ENCODE measurements at places on chromosomes 6 and 20.
A peak's percentile ranks its signal among the peaks of the same experiment; 100 is the strongest.

- DNase-seq = no peak
Observed at GRCh38 chr6:53432318-53433161, 83.8 kb upstream of the ELOVL5 start.

DNA sequence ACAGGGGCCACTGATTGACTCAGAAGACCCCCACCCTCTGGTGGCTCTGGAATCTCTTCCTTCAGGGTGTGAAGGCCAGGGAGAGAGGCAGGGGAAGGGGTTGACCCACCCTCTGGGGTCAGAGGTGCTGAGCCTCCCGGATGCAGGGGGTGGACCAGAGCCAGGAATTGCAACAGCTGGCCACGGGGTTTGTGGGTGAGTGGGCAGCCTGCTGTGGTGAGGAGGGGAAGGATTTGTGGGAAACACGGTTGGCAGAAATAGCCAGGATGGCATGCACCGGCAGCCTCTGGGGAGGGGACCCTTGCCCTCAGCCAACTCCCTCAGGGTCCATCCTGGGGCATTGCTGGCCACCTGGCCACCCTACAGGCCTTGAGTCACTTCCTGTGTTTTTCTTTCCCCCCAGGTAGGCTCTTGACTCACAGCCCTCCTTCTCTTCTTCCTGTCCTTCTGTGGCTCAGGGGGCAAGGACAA, 92.8 kb downstream of the MRPL14 start:
- DNase-seq = no peak

DNA sequence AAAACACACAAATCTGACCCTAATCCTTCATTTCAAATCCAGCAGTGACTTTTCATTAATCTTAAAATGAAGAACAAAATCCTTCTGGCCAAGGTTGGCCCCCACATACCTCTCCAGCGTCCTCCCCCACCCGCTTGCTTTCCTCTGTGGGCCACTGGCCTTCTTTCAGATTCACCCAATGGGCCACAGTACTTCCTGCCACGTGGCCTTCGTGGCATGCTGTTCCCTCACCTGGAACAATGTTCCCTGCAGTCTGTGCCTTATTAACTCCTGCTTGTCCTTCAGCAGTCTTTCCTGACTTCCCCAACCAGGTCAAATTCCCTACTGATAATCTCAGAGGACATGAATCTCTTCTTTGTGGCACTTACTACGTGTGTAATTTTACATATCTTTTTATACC, 5.3 kb upstream of the GTF2H4 start:
- no peak for DNase-seq

GRCh38 chr20:5919626-5920544, 30.4 kb downstream of the TRMT6 start:
- DNase-seq = no peak

GRCh38 chr6:18997375-18997826, 610.3 kb downstream of the RNF144B start:
- no peak for DNase-seq

GRCh38 chr6:122758927-122759334, 20.6 kb upstream of the FABP7 start:
- DNase-seq = no peak

- no peak for DNase-seq
Observed at GRCh38 chr6:15518878-15519277, 143.9 kb downstream of the DTNBP1 start.

GRCh38 chr6:99780556-99780885, 173.9 kb downstream of the PRDM13 start:
- no peak for DNase-seq

- no peak for DNase-seq
Observed at GRCh38 chr6:73712535-73713173, 16.7 kb downstream of the CD109 start.

DNA sequence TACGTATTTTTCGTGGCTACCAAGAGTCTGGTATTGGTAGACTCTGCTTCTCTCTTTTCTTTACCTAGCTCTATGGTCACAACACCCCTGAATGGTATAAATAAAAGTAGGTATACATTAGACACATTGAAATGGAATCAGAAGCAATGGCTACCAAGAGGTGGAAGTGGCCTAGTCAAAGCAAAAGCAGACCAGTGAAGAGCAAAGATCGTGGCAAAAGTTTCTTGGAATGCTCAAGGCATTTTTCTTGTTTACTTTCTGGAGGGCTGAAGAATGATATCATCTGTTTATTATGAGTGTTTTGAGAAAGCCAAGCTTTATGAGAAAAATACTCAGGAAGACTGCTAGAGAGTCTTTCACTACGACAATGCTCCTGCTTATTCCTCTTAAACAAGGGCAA, 28.6 kb upstream of the MOCS1 start:
- DNase-seq = no peak

DNA sequence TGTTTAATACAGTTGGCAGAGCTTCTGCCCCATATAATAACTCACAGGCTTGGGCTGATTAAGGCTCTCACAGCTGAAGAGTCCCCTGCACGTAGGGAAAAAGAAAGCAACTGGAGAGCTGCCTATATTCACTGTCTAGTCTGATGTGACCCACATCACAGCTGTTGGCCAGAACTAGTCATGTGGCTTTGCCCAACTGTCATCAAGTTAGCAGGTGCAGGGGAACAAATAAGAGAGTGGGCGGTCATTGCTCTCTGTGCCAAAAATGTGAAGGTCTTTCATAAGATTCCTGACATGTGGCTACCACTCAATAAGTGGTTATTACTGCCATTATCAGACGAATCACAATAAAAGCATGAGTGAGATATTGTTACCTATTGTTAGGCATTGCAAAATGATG, 665.2 kb downstream of the DOK5 start:
- DNase-seq = no peak

DNA sequence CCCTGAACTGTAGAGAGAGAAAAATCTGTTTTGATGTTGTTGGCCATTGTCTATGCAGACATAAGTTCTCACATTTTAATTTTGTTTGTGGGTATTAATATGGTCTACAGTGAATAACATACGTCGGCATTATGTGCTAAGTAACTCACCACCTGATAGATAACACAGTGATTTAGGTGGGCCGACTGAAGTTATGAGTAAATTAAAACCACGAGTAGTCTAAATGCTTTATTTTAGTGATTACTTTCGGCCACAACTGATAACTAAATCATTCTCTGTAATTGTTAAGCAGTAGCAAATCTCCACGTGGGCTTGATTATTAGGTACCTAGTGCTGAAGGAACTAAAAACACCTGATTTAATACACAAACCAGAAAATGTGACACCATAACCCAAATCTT, 1.1 kb downstream of the DOP1A start:
- DNase-seq = no peak

DNA sequence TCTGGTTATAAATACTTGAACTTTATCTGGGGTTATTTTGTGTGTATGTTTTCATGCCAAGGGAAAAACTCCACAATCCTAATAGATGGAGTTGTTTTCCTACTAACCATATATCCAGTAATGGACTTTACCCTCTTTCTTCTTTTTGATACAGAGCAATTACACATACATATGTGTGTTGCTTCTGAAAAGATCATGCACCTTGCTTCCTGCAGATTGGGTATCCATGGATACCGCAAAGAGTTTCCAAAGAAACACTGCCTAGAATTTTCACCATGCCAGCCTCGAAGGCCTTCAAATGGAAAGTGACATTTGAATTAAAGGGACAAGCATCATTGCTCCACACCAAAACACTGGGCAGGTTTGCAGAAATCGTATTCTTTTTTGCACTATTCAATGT, 26.8 kb downstream of the HDDC2 start:
- DNase-seq = no peak

GRCh38 chr20:23145281-23145700, 59.2 kb upstream of the CD93 start:
- DNase-seq = no peak

GRCh38 chr6:15386756-15387112, 140.9 kb downstream of the JARID2 start:
- no peak for DNase-seq

GRCh38 chr6:163148451-163149278, 265.9 kb upstream of the QKI start:
- no peak for DNase-seq

GRCh38 chr6:24357336-24358218, at the start of gene DCDC2:
DCDC2 (minus strand) TSS chr6:24358059; CDS start chr6:24357750, 309 bp downstream.
- peak; percentile 6 for DNase-seq

DNA sequence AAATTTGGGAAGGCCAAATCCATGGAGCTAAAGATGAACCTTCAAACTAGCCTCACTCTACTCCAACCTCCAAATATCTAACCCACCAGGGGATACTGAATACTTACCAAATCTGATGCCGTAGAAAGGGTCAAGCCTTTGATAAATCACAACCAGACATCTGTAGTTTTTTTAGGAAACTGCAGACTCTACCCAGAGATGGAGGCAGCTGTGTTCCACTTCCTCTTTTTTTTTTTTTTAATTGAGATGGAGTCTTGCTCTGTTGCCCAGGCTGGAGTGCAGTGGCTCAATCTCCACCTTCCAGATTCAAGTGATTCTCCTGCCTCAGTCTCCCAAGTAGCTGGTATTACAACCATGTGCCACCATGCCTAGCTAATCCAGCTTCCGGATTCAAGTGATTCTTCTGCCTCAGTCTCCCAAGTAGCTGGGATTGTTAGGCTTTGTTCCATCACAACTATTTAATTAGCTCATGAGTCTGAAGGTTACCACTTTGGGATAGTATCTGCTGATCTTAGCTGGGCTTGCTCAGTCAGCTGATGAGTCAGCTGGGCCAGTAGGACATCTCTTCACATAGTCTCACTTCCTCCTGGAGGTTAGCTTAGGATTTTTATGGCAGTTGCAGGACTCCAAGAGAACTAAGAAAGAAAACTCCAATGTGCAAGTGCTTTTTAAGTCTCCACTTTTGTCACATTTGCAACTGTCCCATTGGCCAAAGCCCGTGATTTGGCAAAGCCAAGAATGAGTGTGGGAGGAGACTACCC, 13.3 kb downstream of the FRK start:
- DNase-seq = no peak

DNA sequence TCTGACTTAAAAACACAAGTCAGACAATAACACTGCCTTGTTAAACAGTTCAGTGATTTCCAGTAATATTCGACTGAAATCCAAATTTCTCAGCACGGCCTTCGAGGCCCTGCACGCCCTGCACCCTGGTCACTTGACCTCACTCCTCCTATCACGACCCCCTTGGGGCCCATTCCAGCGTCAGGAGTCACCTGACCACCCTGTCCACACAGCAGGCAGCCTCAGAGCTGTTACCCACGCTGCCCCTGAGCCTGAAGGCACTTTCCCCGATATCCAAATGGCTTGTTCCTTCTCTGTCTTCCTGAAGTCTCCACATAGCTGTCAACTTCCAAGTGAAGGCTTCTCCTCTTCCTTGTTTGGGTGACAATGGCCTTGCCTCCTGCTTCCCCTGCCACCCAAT, 33.1 kb upstream of the SMOC2 start:
- DNase-seq = no peak

- no peak for DNase-seq
Observed at GRCh38 chr6:90463359-90463758, 123.5 kb downstream of the MAP3K7 start.

GRCh38 chr6:57302477-57302876, 15.0 kb upstream of the PRIM2 start:
- DNase-seq = no peak

DNA sequence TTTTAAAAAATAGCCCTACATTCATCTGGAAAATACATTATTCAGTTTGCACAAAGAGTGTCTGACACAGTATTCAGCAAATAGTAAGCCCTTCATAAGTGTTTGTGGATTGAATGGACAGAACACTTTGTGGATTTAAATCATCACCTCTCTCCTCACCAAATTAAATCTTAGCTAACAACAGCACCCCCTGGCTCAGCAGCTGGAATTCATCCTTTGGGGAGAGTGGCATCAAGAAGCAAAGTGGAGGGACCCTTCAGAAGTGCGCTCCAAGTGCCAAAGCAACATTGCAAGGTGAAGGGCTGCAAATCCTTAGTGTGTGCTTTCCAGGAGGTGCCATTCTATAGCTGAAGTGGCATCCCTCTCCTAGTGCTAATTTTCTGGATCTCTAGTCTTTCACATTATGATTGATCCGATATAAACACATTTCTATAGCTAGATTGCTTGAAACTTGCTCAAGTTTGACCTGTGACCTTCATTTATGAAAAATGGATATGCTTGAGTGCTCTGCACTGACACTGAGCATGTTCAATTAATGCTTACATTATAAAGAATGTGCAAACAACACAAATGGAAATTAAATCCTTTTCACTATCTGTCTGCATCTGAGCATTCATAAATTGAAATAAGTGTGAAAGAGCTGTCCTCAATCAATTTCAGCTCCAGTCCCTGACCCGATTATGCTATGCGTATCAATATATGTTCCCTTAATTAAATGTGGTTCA, 891.7 kb downstream of the C6orf118 start:
- DNase-seq = no peak

GRCh38 chr6:170003451-170004160, 252.2 kb downstream of the ERMARD start:
- DNase-seq = no peak

DNA sequence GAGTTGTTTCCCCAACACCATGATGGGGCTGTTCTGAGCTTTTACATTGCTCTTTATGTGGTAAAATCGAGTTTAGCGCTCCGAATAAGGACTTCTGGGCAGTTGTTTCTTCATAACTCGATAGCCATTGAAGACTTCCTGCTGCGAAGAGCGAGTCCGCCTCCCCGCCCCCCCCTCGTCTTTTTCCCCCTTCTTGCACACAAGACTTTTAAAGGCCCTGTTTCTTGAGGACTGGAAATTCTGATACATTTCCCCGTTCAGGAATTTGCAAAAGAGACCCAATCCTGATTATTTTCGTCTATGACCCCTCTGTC, 1.5 kb upstream of the CITED2 start:
- no peak for DNase-seq

DNA sequence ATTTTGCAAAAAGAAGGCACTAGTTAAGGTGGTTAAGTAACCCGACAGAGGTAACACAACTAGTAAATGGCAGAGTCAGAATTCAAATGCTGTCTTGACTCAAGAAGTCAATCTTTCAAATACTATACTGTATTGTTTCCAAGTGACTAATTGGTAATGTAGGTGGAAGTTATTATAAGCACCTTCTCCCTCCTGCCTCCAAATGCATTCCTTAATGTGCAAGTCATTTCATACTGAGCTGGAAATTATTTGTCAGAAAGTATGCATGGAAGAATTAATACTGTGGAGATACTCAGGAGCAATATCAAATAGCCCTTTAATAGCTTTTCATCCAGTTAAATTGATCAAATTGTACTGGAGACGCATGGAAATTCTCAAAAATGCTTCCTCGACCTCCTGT, 579.1 kb downstream of the DOK5 start:
- DNase-seq = no peak

DNA sequence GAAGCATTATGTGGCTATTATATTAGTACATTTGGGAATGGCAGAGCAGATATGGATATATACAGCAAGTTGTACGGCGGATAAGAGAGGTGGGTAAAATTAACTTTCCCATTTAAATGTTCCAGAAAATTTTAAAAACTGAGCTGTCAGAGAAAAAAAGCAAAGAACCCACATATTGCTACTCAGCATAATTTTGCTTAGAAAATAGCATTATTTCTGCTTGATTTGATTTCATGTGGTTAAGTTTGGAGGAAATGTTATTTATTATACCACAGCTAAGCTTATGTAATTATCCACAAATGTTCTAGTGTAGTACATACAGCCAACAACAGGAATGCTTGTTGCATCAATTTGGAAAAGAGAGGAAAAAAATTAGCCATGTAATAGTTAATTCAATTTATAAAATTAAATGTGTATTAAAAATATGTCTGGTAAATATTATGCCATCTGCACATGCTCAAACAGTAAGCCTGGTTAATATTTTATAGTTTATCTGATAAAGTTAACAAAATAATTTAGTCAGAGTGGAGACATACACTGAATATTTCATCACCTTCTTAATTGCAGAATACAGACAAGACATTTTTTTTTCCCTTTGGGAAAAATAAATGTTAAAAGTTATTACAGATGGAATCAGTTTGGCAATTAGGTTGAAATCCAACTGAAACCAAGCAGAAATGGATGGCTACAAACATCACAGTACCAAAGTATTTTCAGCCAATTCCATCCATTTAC, 172.1 kb upstream of the ID4 start:
- DNase-seq = no peak

Data from stimulated activated CD8-positive, alpha-beta memory T cell treated with anti-CD3 and anti-CD28 coated beads, Interleukin-12 subunit alpha, Interleukin-12 subunit beta, amount 100 ng/mL, for 4 hours (primary cell).